ENCODE measurements at places on chromosomes 6 and 20.

DNA sequence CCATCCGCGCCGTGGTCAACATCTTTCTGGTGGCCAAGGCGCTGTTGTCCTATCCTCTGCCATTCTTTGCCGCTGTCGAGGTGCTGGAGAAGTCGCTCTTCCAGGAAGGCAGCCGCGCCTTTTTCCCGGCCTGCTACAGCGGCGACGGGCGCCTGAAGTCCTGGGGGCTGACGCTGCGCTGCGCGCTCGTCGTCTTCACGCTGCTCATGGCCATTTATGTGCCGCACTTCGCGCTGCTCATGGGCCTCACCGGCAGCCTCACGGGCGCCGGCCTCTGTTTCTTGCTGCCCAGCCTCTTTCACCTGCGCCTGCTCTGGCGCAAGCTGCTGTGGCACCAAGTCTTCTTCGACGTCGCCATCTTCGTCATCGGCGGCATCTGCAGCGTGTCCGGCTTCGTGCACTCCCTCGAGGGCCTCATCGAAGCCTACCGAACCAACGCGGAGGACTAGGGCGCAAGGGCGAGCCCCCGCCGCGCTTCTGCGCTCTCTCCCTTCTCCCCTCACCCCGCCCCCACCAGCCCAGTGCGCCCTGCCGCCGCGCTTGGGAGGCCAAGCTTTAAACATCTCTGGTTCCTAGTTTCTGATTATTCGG lies 4.0 kb downstream of the SLC32A1 start:
- DNase-seq: no peak

- no peak for DNase-seq
Observed at GRCh38 chr20:13340088-13340487, 119.0 kb downstream of the ISM1 start.

GRCh38 chr20:57964011-57964862 lies 254.4 kb upstream of the PMEPA1 start:
- no peak for DNase-seq

DNA sequence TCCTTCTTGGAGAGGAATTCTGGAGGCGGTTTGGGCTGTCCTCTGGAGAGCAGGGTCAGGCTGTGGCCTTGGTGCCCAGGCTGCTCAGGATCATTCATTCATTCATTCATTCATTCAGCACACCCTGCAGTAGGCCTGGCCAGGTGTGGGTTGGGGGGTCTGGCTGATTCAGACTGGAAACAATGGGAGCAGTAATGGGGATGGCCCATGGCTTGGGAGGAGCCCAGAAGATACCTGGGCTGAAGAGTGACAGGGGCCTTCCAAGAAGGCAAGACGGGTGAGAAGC lies 31.5 kb downstream of the TOX2 start:
- no peak for DNase-seq

DNA sequence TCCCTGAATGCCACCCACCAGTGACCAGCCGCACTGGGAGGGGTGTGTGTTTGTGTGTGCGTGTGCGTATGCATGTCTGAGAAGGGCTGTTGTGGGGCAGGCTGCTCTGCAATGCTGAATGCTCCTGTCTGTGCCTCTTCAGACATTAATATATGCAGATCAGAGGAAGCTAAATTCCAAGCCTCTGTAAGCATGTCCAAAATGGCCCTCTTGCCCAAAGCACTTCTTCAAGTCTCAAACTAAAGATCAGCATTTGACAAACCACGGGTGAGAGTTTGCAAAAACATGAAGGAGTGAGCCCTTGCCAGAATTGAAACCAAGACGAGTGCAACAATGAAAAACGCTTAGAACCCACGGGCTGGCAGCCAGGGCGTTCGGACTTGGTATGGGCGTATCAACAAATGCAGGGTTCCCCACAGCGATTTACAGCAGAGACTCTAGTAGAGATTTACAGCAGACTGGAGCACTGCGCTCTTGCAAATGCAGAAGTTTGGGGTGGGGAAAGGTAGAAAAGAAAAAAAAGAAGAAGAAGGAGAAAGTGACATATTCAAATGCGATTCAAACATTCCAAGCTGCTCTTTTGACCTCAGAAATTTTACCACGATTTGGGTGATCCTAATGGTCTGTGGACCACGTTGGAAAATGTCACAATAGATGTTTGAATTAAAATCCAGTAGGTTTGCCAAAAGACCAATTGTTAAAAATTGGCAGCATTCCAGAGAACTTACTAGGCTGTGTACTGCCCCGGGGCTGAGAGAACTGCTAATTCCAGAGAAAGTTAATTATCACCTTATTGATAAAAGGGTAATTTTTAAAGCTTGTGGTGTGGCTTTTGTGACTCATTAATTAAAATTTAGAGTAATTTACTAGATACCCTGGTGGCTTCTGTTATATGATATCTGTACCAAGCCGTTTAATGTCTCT lies 3.5 kb downstream of the SCML4 start:
- DNase-seq: no peak
